ENCODE measurements at places on chromosomes 16 and 17. TPM values are rescaled to one million over a fixed set of nuclear protein-coding genes. Genes with fewer than 3 reads are reported as not detected.

Gene TBC1D26
- not detected for total RNA-seq

DNA sequence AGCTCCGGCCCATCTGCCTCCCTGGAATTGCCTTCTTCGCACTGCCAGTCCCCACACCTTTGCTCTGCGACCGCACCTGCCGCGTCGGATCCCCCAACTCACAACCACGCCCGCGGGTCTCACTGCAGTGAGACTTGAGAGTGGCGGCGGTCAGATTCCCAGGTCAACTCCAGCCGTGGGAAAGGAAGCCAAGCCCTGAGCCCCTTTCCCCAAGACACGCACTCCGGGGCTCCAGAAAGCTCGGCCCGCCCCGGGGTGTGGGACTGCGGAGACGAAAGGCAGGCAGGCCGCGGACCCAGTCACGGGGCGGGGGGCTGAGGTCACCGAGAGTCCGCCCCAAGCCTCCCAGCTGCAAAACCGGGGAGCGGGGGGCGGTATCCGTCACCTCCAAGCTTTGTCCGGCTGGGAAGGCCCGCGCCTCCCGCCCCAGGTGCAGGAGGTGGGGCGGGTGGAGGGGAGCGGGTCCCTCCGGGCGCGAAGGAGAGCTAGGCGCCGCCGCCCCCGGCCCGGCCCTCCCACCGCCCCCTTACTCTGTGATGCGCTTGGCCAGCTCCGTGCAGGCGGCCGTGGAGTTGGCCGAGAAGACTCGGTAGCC is 615 bp downstream of the PRPSAP1 start:
- peak; percentile 47 for DNase-seq

GRCh38 chr17:77616254-77616731 is 342.2 kb upstream of the TNRC6C start:
- no peak for DNase-seq

DNA sequence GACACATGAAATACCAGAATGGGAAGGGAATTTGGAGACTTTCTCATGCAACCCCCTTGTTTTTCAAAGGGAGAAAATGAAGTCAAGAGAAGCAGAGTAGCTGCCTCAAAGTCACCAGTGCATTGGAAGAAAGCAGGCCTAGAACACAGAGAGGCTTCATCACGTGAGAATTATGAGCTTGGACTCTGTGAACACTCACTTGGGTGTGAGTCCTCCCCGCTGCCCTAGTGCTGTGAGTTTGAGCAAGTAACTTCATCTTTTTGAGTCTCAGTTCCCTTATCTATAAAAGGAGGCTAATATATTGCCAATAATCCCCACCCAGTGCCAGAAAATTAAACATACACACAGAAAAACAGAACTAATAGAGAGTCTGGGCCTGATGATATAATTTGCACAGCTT is 315.8 kb downstream of the XYLT1 start:
- DNase-seq, result no peak

GRCh38 chr16:80583466-80583865 is 42.7 kb downstream of the DYNLRB2 start:
- no peak for DNase-seq

Measured in transverse colon (tissue), 4 donors.